ENCODE measurements at places on chromosomes 1 and 21.

DNA sequence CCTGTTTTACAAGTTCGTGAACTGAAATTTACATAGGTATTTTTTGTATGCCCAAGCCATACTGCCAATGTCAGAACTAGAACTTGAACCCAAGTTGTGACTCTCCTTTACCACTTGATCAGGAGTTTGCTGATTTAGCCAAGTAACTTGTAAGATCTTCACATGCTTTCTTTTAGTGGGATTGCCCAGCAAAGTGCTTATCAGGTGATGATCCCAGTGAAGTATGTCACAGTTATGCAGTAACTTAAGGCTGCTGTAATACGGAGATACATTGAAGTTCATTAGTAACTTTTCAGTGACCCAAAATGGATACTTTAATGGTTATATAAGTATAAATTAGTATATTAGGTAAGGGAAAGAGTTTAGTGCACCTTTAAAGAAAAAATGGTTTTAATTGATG, 3.8 kb downstream of the SRSF11 start:
- no peak for DNase-seq

DNA sequence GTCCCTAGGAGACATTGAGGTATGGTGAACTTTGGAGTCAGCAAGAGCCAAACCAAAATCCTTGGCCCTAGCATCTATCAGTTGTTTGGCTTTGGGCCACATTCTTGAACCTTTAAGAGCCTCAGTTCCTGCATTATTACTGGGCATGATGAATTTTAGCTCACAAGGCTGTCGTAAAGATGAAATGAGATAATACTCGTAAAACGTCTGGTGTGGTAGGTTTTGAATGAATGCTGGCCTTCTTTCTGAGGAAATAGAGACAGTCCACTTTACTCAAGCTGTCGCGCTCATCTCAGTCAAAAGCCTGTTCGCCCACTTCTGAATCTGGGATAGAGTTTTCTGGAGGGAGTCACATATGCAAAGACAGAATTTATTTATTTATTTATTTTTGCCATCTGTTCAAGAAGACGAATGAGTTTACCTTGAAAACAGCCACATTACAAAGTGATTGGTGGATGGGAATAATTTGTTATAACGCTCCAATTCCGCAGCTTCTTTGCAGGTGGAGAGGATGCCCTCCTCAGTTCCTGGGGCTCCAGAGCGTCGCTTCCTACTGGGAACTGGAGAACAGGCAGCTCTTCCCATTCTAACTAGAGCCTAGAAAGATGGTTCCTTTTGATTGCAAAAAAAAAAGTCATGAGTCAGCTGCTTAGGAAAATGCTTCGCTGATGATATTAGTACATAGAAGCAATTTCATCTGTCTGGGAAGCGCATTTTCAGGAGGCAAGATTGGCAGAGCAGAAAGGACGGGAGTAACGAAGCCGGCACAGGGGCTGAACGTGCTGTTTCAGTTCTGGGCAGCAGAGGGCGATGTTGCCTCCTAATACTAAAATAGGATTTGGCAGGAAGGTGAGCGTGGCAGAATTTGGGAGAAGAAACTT, 49.9 kb upstream of the CYP2J2 start:
- peak; percentile 73 for DNase-seq

- DNase-seq = no peak
These were observed 1.1 kb upstream of the POU3F1 start for GRCh38 chr1:38047603-38048141.

DNA sequence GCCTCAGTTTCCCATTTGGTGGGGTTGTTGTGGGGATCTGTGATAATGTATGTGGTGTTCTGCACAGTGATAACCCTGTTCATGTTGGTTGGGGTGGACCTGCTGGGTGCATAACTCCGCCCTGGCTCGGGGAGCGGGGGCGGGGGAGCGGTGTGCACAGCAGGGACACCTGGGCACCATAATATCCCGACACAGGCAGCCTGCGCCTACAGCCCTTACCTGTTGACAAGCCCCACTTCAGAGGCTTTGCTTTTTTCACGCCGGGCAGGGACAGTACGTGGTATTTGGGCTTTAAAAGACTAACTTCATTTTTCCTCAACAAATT, 48.0 kb upstream of the ACOT11 start:
- DNase-seq = no peak

DNA sequence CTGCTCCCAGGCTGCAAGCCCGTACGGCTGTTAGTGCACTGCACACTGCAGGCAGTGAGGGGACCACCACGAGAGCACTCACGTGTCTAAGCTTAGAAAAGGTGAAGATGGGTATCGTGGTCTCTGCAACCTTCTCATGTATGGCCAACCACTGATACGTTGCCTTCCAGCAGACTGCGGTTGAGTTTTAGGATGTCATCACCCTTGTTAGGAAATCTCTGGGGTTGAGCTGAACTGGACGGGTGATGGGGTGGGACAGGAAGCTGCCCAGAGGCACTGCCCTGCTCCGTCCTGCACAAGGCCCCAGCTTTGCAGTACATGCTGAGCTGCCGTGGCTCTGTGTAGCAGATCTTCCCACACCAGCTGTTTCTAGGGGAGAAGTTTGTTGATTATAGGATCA, 43.3 kb downstream of the FAAP20 start:
- no peak for DNase-seq

GRCh38 chr21:17348357-17348756, 164.5 kb upstream of the CXADR start:
- no peak for DNase-seq

DNA sequence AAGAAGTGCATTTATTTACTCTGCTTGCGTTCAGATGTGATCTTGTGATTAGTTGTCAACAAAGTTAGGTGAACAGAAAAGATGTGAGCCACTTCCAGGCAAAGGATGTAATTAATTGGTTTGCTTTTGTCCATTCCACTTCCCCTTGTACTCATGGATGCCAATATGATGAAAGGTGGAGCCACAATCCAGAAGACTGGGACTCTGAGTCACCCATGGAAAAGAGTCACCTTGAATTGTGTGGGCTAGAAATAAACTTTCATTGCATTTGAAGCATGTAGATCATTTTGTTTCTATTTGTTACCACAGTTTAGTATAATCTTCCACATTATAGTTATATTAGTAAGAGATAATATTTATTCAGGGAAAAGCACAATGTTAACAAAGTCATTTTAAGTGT, 684.2 kb downstream of the LTN1 start:
- DNase-seq = no peak

GRCh38 chr1:117268535-117269455, 58.1 kb upstream of the VTCN1 start:
- no peak for DNase-seq

DNA sequence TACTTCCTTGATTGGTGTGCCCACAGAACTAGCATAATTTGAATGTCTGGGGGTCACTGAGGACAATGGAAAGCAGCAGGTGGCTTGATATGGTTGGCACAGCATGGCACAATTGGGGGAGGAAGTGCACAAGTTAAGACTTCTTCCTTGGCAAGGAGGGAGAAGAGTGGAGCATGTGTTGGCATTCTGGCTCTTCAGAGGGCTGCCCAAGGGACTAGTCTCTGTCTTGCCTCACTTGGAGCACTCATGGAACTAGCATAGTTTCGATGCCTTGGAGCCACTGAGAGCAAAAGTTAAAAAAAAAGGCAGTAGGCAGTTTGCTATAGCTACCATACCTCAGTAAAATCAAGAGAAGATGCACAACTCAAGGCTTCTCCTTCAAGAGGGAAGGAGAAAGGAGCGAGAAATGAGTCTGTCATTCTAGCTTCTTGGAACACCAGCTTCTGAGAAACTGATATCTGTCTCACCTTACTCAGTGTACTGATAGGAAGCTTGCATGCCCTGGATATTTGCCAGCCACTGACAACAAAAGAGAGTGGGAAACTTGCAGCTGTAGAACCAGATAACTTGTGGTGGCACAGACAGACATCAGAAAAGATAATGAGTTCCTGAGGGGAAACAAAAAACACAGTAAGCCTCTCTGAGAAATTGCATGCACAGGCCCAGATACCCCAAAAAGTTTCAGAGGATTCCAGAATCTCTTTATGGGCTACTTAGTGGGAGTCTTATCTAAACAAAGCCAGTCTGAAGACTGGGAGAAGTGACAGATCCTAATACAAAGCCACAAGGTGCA, 207.5 kb upstream of the SAMSN1 start:
- no peak for DNase-seq

- no peak for DNase-seq
These were observed 37.0 kb downstream of the PGM1 start for GRCh38 chr1:63630238-63630637.

- no peak for DNase-seq
These were observed 42.1 kb upstream of the HUNK start for GRCh38 chr21:31830701-31831100.

DNA sequence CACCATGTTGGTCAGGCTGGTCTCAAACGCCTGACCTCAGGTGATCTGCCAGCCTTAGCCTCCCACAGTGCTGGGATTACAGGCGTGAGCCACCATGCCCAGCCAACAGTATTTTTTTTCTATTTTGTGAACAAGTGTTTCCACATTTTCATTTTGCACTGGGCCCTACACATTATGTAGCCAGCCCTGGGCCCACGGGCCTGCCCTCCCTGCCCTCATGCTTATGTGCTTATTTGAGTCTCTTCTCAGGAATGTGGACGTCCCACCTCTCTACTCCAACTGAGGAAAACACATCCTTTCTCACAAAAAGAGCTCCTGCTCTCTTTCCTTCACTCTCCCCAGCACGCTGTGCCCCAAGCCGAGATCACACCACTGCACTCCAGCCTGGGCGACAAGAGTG, 13.5 kb upstream of the ZBED6 start:
- DNase-seq = no peak

DNA sequence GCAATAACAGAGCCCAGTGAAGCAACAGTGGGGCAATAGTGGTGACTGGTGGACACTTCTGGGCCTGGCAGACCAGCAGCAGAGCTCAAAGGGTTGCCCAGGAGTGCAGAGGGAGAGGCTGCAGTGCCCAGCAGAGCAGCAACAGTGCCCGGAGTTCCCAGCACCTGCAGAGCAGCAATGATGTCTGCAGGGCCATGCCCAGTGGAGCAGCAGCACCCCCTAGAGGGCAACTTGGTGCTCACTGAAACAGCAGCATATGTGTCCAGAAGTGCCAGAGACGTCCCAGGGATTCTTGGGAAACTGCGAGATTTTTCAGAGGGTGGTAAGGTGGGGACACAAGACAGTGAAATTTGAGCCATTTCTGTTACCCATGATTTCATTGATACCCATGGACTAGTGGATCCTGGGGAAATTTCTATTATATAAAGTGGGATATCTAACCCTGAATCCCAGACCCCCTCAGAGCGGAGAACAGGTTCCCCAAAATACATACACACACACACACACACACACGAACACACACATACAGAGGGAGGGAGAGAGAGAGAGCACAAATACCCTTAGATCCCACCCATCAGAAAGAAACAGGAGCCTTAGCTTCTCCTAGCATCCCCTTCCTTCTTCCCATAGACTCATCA, 156.9 kb upstream of the GJB5 start:
- DNase-seq = peak; percentile 89

DNA sequence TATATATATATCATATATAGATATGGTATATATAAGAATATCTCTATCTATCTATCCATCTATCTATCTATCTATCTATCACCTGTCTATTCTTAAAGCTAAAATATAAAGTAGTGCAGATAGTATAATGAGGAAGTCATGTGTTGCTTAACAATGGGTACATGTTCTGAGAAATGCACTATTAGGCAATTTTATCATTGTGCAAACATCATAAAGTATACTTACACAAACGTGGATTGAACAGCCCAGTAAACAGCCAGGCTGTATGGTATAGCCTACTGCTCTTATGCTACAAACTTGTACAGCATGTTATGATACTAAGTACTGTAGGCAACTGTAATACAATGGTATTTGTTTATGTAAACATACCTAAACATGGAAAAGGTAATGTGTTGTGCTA, 621.0 kb upstream of the NCAM2 start:
- no peak for DNase-seq

DNA sequence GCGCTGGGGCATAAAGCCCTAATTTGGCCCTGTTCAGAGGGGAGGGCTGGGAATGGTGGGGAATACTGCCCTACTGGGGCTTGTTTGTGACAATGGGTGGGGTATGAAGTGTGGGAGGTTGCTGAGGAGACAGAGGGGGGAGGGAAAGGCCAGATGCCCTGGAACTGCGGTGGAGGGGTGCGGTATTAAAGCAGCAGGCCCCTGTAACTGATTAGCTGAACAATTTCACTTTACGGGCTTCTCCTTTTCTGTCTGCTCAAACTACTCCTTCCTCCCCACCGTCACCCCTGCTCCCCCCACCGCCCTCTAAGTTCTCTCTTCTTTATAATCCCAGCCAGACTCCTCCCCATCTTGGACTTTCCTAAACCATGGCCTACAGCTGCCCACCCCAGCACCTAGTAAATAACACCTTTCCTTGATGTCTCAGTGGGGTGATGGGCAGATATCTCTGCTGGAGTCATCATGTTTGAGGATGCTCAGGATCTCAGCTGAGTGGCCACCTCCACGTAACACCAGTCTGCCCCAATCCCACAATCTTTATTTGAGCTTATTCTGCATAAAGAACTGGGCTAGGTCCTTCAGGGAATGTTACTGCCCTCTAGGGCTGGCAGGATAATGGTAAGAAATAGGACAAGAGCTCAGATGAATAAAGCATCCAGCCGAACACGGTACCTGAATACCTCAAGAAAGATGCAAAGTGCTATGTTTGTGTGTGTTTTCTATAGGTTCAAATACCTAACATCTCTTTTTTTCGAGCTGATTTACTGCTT, 33.5 kb downstream of the XCL1 start:
- no peak for DNase-seq

- DNase-seq = no peak
These were observed 3.6 kb downstream of the S100A6 start for GRCh38 chr1:153532181-153532580.

Data from NCI-H1092 treated with DMSO at 0.1 percent for 48 hours (cell line).